Mesothelial cell of epicardium (in vitro differentiated cells): ENCODE measurements at places on chromosomes 6 and 20.

DNA sequence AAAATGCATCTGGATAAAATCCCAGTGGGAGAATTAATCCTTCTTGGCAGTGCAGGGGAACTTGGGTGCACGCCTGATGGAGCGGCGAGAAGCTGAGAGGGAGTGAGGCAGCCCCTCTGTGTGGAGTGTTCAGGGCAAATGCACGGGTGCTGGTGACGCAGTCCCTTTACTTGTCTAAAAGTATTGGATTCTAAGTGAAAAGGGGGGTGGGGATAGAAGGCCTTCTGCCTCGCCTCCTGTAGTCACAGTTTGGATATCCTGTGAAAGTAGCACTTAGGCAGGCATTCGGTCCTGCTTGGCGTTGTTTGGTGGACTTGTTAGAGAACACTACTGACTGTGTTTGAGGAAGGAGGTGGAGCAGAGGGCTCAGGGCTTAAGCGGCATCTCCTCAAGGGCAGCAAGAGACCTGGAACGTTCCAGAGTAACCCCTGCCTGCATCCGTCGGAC lies 39.3 kb downstream of the PHACTR3 start:
- H3K36me3 ChIP-seq: no peaks in the 10 kb centered on the region
- no peaks in the 10 kb centered on the region for H3K4me1 ChIP-seq
- H3K4me3 ChIP-seq: no peak overlapping the region
- H3K27ac ChIP-seq: no peak overlapping the region
- DNase-seq: no peak

DNA sequence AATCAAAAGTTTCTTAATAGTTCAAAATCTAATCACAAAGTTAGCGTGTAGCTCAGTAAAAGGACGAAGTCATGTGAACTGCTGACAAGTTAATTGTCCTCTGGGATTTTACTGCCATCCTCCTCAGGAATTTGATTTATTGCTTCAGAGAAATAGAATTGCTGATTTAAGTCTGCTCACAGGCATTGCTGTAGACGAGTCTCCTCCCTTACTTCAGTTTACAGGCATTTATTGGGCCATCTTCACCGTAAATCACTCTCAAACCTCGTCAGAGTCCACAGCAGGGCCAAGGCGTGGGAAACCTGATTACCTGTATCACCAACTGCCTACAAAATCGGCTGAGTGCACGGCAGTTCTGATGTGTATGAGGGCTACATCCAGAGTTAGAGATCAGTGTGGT lies 119.1 kb upstream of the PDE10A start:
- no peaks in the 10 kb centered on the region for H3K36me3 ChIP-seq
- DNase-seq: no peak
- peaks cover 8% of the 10 kb centered on the region for H3K4me1 ChIP-seq
- H3K4me3 ChIP-seq: no peak overlapping the region
- peaks cover 67% of the 10 kb centered on the region for H3K27me3 ChIP-seq

DNA sequence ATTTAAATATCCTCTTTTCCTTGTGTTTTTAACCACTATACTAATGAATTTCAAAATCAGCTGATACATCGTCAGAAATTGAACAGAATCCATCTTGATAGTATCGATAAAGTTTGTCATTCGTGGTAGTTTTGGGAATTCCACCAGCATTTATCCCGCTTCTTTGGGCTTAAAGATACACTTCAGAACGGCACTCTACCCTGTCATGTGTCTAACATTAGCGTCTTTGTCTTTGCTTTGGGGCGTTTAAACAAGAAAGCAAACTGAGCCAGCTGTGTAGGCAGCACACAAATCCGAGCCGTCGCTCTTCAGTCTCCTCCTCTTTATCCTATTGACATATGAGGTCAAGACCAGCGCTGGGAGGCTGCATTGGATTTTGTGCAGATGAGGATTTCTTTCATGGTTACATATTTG lies 27.5 kb upstream of the NHSL1 start:
- peak overlapping the region; percentile 9 for H3K4me3 ChIP-seq
- peak overlapping the region; percentile 65 for H3K27ac ChIP-seq
- peaks cover 15% of the 10 kb centered on the region for H3K36me3 ChIP-seq
- DNase-seq: no peak
- H3K27me3 ChIP-seq: no peaks in the 10 kb centered on the region

- no peaks in the 10 kb centered on the region for H3K36me3 ChIP-seq
- peak overlapping the region; percentile 71 for H3K27ac ChIP-seq
- peaks cover 14% of the 10 kb centered on the region for H3K4me1 ChIP-seq
- peak overlapping the region; percentile 65 for H3K4me3 ChIP-seq
- H3K27me3 ChIP-seq: no peaks in the 10 kb centered on the region
Observed at GRCh38 chr6:11575408-11576033, 38.0 kb downstream of the TMEM170B start.

GRCh38 chr6:75430631-75431325 lies 62.8 kb downstream of the FILIP1 start:
- H3K27me3 ChIP-seq: no peaks in the 10 kb centered on the region
- DNase-seq: no peak
- peaks cover 5% of the 10 kb centered on the region for H3K36me3 ChIP-seq
- H3K4me3 ChIP-seq: no peak overlapping the region
- peak overlapping the region; percentile 95 for H3K27ac ChIP-seq

GRCh38 chr6:128513878-128514277 lies 6.5 kb downstream of the PTPRK start:
- no peak overlapping the region for H3K4me3 ChIP-seq
- no peaks in the 10 kb centered on the region for H3K27me3 ChIP-seq
- no peaks in the 10 kb centered on the region for H3K36me3 ChIP-seq
- H3K4me1 ChIP-seq: peaks cover 52% of the 10 kb centered on the region
- H3K27ac ChIP-seq: no peak overlapping the region
